ENCODE measurements at places on chromosomes 5 and 9. TPM values are rescaled to one million over a fixed set of nuclear protein-coding genes. Genes with fewer than 3 reads are reported as not detected.

Gene BASP1
- total RNA-seq: 34.2 TPM

Gene NTNG2
- total RNA-seq: 3.5 TPM

Gene MEF2C
- 19.1 TPM for total RNA-seq

Gene GLE1
- 17.5 TPM for total RNA-seq

Gene PCDHB5
- total RNA-seq: 3.3 TPM

Gene RNF20
- 31.7 TPM for total RNA-seq

Gene ARL15
- total RNA-seq: 26.9 TPM

Gene LECT2
- not detected for total RNA-seq

Gene RNF145
- 47.3 TPM for total RNA-seq

Gene C9orf72
- 4.7 TPM for total RNA-seq

Gene ASPN
- total RNA-seq: 11.2 TPM

Gene TMOD1
- total RNA-seq: 0.16 TPM

Gene STPG3
- total RNA-seq: not detected

Gene PCDHGA9
- total RNA-seq: 3.8 TPM

Gene TRIO
- total RNA-seq: 177 TPM

Gene PCAT7
- total RNA-seq: not detected

Gene DBH
- total RNA-seq: not detected

Gene LCN9
- not detected for total RNA-seq

Gene ECPAS
- 96.8 TPM for total RNA-seq

Gene ADAMTS19
- total RNA-seq: under 0.01 TPM

Gene CAMK4
- 3.5 TPM for total RNA-seq

Gene CATSPER3
- total RNA-seq: 0.16 TPM

Gene MELK
- 6.5 TPM for total RNA-seq

Gene GRXCR2
- not detected for total RNA-seq

Gene PSMD5
- total RNA-seq: 14.1 TPM

Gene SREK1
- total RNA-seq: 64.1 TPM

Gene GPSM1
- 79.5 TPM for total RNA-seq

Gene NDFIP1
- total RNA-seq: 25.2 TPM

Gene SPINK7
- total RNA-seq: not detected

Gene HTR1A
- not detected for total RNA-seq

Gene FOXD4L3
- total RNA-seq: not detected

Gene PCSK5
- 4.7 TPM for total RNA-seq

Gene B4GALT1
- total RNA-seq: 19.9 TPM

Gene LRRTM2
- 3.5 TPM for total RNA-seq

Gene BTF3
- total RNA-seq: 169 TPM

Gene GLRA1
- total RNA-seq: not detected

Gene IFNA17
- not detected for total RNA-seq

Gene C5orf52
- not detected for total RNA-seq

Gene TMC1
- total RNA-seq: under 0.01 TPM

Gene ADAMTS16
- not detected for total RNA-seq

Gene PPP2R2B
- under 0.01 TPM for total RNA-seq

Gene CDH12
- total RNA-seq: not detected

Gene PTGR1
- 63.9 TPM for total RNA-seq

Gene HARS2
- 34.0 TPM for total RNA-seq

Gene ST8SIA4
- 0.09 TPM for total RNA-seq

Gene CARTPT
- not detected for total RNA-seq

Gene ARHGEF28
- 2.5 TPM for total RNA-seq

Gene MORN5
- not detected for total RNA-seq

Gene C9orf40
- total RNA-seq: 1.0 TPM

Gene PCSK1
- under 0.01 TPM for total RNA-seq

Gene C9
- total RNA-seq: 0.16 TPM

Gene GABRA1
- not detected for total RNA-seq

All from bronchial smooth muscle cell (primary cell).